ENCODE measurements at places on chromosomes 5 and 9.

DNA sequence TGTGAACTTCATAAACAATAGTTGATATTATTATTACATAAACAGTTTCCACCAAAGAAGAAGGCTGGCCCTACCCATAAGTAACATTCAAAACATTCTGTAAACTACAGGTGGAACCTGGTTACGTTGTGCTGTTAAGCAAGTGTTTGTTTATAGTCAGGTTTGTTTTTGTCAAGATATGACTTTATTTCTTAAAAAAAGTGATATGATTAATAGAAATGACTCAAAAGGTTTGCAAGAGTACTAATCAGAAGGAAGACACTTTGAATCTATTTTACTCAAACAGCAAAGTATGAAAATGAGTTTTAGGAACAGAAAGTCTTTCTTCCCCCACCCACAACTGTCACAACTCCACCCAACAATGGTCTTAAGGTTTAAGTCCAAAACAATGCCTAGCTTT lies 220.8 kb downstream of the PLK2 start:
- no peak for DNase-seq

GRCh38 chr5:152505442-152506042 lies 100.5 kb upstream of the NMUR2 start:
- DNase-seq = peak; percentile 83

DNA sequence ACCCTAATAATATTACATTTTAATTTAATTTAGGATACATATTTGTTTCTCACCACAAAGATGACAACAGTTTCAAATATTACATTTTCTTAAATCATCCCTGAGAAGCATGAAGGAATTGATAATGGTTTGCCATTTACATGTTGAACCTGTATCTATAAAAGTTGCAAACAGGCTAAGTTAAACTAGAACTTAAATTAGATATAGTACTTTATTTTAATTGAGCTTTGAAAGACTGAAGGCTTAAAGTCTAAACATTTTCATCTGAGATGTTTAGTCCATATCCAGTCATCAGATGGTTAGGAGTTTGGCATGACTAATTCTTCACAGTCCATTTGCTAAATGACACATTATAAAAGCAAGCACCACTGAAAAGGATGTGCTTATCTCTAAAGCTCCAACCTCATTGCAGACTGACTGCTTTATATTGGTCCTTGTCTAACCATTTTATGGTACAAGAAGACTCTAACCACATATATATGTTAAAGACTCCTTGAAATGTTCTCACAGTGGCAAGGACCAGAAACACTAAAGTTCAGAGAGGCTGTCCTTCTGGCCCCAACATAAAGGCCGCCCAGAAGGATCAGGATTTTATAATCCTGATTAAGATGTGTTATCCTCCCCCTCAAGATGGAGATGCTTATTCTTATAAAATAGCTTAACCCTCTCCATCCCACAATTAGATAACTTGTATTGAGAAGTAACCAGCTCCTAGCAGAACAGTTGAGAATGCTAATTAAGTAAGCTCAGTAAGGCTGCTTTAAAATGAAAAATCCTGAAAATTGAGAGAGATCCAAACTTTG lies 25.8 kb downstream of the WNT8A start:
- DNase-seq = no peak

- no peak for DNase-seq
Observed at GRCh38 chr5:125205601-125206225, 459.3 kb upstream of the ZNF608 start.

- peak; percentile 21 for DNase-seq
Observed at GRCh38 chr9:109604131-109604530, 106.0 kb upstream of the PTPN3 start.

- no peak for DNase-seq
Observed at GRCh38 chr9:82553654-82554366, 509.1 kb downstream of the RASEF start.

- DNase-seq = peak; percentile 37
Observed at GRCh38 chr5:170265522-170265921, 32.1 kb downstream of the LCP2 start.

DNA sequence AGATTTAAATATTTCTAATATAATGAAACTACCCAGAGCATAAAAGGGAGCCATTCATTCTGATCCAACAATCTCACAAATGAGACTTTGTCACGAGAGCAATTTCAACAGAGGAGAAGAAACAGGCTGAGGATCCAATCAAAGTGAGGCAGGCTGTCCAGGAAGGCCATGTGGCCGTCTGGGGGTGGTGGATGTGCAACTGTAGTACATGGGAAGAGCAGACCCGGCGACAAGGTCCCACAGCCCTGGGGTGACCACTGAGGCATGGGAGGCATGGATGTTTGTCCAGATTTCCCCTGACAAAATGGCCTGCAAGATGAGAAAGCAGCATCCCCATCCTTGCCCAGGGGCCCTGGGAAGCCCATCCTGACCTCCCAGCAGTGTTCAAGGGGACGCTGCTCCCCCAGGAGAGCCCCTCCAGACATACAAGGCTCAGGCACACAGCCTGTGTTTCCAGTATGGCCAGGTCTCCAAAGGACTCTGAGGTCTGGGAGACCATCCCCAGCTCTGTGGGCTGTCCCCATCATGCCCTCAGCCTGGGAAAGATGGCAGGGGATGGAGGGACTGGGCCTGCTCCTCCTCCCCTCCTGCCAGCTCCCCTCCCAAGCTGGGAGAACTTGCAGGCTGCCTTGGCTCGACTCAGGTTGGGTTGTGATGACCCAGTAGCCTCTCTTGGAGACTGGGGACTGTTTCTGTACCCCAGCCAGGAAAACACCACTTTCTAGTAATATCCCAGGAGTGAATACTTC lies 27.5 kb upstream of the FCN2 start:
- no peak for DNase-seq

DNA sequence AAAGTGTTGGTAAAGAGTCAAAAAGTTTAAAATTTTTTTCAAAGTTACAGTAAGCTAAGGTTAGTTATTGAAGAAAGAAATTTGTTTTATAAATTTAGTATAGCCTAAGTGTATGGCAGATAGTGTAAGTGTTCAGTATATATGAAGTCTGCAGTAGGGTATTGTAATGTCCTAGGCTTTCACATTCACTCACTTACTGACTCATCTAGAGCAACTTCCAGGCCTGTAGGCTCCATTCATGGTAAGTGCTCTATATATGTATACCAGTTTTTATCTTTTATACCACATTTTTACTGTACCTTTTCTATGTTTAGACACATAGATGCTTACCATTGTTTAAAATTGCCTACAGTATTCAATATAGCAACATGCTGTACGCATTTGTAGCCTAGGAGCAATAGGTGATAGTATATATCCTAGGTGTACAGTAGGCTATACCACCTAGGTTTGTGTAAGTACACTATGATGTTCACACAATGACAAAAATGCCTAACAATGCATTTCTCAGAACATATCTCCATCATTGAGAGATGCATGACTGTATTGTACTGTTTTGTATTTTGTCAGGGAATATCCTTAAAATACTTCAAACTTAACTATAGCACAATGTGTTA lies 38.5 kb downstream of the CYSTM1 start:
- DNase-seq = no peak

DNA sequence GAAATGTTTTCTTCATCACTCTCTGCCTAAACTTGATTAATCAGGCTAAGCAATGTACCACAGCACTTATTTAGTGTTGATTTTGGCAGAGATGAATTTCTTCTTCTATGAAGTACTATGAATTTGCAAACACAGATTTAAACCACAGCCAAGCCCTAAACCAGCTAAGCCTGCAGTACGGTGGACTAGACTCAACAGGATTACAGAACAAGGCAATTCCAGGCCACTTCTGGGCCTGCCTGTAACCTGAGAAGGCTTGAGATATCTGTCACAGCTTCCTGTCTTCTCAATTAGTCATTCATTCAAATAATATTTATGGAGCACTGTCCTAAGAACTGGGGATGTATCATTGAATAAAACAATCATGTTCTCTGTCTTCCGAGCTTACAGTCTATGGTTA lies 32.4 kb upstream of the CAST start:
- no peak for DNase-seq
